ENCODE measurements at places on chromosomes 1 and 21.

DNA sequence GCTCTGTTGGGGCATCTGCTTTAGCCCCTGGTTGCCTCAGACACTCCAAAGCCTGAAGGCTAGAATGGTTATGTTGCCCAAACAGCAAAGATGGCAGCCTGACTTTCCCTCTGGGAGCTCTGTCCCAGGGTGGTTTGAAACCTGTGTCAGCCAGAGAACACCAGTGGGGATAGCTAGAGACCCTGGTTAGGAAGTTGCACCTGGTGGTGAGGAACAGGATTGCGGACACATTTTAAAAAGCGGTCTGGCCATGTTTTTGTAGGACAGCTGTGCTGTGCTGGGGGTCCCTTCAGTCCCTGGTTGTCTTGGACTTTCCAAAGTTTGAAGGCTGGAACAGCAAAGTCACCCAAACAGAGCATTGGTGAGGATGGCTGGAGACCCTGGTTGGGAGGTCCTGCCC, 87.8 kb downstream of the DNM3 start:
- no peak for DNase-seq

GRCh38 chr1:14968251-14968851, 185.2 kb upstream of the TMEM51 start:
- DNase-seq, result no peak

DNA sequence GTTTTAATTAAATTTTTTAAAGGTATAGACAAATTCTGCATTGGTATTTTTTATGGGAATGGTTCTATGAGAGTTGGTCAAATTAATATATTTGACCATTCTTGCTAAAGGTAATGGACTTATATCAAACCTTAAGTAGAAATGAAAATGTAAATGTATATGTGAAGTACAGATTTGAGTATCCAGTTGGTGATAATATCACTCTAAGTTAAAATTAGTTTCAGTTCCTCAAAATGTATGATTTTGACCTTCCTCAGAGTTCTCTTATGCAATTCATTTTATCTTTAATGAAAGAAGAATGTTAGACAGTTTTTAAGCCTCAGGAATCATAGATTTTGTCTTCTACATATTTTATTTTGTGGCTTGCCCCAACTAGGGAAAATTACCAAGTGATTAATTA, 1291.5 kb upstream of the B3GALT2 start:
- no peak for DNase-seq

DNA sequence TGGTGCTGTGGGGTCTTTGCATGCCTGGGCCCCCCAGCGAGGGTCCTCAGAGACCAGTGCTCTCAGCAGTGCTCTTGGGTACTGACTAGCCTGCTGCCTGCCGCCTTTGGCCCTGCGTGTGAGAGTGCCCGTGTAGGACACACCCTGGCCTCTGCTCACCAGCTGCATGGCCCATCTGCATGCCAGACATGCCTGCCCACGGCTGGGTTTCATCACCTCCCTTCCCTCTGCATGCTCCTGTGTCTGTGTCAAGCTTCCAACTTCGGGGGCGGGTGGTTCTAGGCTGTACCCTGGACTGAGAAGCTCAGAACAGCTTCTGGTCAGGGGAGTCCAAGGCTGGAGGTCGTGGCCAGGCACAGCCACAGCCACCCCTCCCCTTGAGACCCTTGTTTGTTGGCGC, 56.9 kb downstream of the PTPRF start:
- no peak for DNase-seq

GRCh38 chr1:22326372-22326915, 125.2 kb upstream of the ZBTB40 start:
- no peak for DNase-seq

- no peak for DNase-seq
These were observed 34.0 kb upstream of the DPT start for GRCh38 chr1:168763031-168763430.

- DNase-seq, result no peak
These were observed 5.0 kb upstream of the FCAMR start for GRCh38 chr1:206975306-206975705.

- no peak for DNase-seq
These were observed 184.8 kb downstream of the BRINP2 start for GRCh38 chr1:177355575-177355974.

DNA sequence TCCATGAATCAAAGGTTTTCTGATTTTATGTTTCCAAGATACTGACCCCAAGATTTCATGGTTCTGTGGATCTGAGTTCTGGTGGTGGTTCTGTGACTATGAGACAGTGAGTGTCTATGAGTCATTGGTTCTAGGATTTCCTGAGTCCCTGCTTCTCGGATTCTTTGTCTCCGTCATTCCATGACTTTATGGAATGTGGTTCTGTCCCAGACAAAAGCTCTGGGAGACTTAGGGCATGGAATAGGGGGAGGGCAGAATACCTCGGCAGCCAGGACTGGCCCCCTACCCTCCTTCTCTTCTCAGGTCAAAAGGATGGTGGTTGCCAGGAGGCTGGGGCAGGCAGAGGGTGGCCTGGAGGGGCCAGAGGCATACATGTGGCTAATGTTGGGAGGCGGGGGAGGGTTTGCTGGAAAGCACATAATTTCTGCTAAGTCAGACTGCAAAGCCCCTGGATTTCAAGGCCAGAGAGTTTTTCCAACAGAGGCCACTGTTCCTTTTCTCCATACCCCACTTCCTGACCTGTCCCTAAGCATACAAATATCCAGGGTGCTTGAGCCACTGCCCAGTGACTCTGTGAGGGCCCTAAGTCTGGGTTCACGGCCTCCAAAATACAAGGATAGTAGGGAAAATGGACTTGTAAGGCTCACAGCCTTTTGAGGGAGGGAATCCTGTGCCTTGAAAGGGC, 17.2 kb downstream of the CDCP2 start:
- DNase-seq, result no peak

DNA sequence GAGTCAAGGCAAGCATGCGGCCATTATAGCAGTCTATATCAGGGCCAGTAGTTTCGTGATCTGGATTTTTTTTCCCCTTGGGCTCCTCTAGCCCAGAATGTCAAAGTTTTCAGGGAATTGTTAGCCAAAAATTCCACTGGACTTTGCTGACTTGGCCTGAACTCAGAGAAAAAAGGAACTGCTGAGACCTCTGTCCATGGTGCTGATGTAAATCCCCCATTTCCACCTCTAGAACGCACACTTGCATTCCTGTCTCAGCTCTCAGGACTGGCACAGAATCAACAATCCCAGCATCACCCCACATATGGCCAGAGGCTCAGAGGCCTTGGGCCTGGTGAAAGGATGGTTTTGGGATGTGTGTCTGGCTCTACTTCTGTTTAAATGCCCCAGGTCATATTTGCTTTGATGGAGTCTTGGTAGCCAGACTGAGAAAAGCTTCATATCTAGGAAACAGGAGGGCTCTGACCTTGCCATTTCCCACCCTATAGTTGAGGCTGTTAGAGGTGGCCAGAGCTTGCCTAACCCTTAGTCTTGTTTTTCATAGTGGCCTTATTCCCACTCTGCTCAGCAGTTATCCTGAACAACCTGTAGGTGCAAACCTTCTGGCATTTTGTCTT, 16.9 kb upstream of the EFCAB14 start:
- no peak for DNase-seq
